Stimulated activated CD8-positive, alpha-beta memory T cell treated with anti-CD3 and anti-CD28 coated beads, Interleukin-4, amount 100 ng/mL, for 48 hours (primary cell): ENCODE measurements at places on chromosomes 5 and 9.

DNA sequence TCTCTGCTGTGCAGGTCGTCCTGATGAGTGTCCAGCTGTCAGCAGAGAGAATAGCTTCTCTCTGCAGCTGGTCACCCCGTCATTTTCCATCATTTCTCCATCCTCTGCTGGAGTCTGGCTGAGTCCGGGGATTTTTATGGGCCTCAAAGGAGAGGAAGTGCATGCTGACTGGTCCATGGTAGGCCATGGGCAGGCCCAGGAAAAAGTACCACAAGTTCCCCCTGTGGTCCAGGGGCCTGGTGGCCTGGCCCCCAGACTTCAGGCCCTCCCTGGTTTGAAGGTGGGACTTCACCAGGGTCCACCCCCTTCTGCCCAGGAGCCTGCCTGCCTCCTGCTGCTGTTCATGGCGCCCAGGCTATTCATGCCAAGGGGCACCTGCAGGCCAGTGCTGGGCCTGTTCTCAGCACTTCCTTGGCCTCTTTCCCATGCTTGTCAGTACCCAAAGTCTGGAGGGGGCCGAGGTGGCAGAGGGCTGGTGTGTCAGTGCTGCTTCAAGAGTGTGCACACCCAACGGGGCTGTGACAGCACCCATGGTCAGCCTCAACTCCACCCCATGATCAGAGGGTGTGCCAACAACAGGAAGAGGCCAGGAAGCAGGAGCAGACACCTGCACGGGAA lies 7.3 kb upstream of the MTMR12 start:
- DNase-seq: no peak

GRCh38 chr9:82987370-82988189 lies 75.4 kb downstream of the RASEF start:
- no peak for DNase-seq

DNA sequence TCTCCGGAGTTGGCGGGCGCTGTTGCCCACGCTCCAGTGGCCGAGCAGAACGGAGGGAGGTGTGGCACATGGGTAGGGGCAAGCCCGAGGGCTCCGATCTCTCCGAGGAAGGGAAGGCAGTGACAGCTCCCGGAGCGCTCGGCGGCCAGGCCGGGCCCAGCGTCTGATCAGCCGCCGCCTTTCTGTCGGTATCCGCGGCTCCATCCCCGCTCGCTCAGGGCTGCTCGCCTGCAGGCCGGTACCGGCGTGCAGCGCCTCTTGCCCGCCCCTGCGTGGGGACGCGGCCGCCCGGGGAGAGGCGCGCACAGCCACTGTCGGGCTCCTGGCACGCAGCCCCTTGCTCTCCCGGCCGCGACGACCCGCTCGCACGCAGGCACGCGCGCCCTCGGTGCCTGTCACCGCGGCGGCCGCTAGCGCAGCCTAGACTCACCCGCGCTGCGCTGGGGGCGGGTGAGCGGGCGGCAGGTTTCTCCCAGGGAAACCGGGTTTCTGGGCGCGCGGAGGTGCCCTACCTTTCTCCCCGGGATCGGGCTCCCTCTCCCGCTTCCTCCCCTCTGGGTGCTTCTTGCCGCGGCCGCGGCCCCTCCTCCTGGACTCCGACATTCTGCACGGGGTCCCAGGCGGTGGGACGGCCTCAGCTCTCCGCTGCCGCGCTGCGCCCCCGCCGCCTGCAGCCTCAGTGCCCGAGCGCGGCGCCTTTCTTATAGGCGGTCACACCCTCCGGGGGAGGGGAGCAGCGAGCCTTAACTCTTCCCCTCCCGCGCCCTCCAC lies 108.4 kb downstream of the PSD2 start:
- no peak for DNase-seq

DNA sequence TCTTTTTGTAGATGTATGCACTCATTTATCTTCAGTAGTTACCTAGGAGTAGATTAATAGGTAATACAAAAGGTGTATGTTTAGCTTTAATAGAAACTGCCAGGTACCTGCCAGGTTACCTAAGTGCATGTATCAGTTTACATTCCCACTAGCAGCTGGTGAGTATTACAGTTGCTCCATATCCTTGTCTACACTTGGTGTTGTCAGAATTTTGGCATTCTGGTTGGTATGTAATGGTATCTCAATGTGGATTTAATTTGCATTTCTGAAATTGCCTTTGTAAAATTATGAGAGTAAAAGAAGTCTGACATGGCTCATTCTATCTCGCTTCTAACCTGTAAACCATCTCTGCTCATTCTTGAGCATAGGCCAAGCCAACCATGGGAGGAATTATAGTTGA lies 38.3 kb upstream of the SIL1 start:
- DNase-seq: no peak
